ENCODE measurements at places on chromosomes 4 and X.

DNA sequence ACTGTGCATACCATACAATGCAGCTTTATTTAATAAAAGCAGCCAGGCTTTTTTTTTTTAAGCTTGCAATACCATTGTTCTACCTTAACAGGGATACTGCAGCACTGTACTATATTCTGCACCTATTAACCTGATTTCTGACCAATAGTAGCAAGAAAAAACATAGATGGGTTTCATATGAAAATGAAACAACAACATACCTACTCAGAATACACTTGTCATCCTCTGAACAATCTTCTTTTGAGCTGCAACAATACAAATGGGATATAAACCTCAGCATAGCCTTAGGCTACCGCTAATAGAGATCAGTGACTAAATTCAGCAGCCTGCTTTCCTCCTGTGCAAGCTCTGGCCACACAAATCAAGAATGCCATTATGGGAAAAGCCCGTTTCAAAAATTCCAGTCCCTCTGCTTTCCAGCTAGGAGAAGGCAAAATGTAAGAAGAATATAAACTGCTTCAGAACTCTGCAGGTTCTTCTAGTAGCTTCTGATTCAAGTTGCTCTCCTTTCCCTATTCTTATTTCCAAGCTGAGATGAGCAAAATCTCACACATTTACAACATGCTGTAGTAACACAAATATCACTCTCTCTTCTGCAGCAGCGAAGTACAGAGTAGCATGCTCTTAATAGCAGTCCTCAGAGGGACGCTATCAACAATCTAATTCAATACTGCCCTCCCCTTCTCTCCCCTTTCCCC lies 143.4 kb downstream of the KLHL13 start:
- ATAC-seq, result no peak

DNA sequence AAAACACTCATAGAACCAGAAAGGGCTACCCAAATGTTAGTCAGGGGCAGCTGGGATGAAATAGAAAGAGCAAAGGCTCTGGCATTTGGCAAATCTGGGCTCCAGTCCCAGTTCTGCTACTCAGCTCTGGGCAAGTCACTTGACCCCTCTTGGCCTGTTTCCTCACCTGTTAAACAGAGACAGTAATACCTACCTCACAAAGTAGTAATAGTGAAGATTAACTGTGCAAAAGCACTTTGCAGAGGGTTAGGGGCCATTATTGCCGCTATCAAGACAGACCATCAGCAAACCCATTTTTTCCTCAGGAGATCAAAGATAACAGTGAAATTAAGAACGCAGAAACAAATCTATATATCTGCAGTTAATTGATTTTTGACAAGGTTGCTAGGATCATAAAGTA lies 20.6 kb downstream of the ZBTB33 start:
- ATAC-seq, result no peak

DNA sequence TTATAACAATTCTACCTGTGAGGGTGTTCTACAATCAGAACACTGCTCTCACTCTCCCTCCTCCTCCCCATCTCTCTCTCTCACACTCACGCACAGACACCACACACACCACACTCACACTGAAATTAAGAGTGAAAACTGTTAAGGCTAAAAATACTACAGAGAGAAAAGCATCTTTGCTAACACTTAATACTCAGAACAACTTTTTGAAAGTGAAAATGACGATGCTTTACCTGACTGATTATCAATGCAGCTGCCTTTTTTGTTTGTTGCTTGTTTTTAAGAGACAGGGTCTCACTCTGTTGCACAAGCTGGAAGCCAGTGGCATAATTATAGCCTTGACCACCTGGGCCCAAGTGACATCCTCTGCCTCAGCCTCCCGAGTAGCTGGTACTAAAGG lies 222.4 kb downstream of the APBB2 start:
- ATAC-seq, result no peak

DNA sequence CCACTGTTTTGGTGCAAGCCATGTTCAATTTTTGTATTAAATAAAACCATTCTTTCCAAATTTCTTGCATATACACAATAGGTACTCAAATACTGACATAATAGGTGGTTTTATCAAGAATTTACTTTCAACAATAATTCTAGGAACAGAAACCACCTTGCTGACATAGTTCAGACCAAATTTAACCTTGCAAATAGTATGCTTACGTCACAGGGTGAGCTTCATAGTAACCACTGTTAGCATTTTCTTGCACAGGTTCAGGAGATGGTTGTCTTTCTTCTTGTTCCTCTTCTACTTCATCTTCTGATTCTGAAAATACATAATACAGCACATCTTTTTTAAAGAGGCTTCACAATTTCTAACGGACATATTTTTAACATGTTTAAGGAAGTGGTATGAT lies 17.6 kb downstream of the G3BP2 start:
- peak; percentile 91 for ATAC-seq

- ATAC-seq, result no peak
Observed at GRCh38 chr4:133467290-133467947, 318.3 kb downstream of the PCDH10 start.

DNA sequence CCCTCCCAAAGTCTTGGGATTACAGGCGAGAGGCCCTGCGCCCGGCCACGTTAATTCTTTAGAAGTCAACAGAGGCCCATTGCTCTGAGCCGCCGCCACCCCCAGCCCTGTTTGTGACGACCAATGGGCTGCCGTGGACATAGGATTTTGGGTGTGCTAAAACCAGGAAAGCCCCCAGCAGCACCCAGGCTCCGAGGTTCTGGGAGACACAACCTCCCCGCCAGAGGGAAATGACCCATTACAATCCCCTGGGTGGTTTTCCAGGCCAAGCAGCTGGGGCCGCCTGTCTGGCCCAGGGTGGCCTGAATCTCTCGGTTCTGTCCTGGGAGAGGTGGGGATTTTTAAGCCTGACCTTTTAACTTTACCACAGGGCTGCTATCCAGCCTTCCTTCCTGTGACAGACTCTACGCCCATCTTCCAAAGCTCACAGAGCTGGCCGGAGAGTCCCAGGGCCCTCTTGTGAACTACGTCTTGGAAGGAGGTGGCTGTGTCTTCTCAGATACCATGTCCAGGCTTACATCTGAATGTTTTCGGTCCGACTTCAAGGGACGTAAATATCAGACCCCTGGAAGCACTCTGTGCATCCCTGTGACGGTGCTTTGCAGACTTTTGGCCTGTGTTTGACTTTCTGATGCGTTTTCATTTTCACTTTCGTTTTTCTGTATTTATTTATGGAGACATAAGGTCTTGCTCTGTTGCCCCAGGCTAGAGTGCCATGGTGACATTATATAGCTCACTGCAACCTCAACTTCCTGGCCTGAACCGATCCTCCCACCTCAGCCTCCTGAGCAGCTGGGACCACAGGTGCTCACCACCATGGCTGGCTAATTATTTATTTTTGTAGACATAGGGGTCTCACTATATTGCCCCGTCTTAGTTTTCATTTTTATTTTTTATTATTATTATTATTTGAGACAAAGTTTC lies 36.0 kb downstream of the P2RY8 start:
- peak; percentile 81 for ATAC-seq

DNA sequence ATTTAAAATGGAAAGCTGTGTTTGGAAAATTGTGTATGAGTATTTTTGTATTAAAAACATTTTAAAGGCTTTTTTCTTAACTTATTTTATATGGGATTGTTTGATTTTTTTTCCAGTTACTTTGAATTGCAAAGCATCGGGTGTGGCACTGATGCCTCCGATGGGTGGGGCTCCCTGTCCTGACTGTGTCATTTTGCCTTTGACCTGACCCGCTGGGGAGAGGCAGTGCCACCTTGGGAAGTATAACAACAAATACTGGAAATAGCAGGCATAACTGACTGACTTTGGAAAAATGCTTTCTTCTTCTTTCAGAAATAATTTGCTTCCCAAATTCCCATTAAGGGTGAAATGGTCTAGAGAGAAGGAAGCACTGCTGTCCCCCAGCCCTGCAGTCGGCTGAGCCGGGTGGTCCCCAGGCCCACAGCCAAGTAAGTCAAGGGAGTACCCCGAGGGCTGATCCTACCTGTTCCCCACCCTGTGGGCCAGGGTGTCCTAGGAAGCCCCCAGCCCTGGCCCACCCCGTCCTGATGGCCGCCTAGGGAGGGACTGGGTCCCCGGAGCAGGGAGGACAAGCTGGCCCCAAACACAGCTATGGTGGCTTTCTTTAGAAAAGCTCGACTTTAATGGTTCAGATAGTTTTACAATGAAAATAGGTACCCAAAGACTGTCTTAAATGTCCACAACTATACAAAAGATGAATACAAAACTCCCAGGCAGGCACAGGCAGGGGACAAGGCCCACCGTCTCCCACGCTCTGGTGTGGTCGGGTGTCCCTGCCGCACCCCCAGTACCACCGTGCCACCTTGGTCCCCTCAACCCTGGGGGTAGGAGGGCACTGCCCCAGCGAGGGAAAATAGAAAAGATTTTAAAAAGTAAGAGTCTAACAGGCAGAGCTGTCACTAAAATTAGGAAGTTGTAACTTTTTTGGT lies 26.4 kb downstream of the NELFA start:
- no peak for ATAC-seq

DNA sequence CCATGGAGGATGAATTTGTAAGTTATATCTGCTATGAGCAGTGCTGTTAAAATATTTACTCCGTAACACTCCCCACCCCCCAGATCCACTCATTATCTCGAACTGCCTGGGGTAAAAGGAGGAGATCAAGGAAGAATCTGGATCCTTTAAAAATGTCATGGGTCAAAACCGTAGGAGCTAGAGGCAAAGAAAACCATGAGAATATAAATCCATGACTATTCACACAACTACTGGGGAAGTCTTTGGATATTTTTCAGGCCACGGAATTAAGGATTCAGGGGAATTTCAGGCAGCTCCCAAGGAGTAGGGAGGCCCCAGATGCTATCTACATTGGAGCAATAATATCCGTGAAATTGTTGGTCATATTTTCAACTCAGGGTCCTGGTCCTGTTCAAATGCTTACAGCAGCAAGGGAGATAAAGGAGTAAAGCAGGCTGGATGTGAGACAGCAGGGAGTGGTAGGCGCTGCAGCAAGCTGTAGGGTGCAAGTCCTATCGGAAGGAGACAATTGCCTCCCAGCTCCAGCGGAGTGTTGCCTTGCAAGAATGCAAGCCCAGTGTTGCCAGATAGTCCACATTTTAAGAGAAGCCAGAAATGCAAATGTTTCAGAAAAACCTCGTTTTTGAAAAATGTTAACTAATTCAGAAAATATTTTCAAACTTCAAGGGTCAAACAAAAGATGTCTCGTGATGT lies 116.2 kb upstream of the KIT start:
- no peak for ATAC-seq

- no peak for ATAC-seq
Observed at GRCh38 chr4:108473163-108473720, 147.1 kb upstream of the RPL34 start.

DNA sequence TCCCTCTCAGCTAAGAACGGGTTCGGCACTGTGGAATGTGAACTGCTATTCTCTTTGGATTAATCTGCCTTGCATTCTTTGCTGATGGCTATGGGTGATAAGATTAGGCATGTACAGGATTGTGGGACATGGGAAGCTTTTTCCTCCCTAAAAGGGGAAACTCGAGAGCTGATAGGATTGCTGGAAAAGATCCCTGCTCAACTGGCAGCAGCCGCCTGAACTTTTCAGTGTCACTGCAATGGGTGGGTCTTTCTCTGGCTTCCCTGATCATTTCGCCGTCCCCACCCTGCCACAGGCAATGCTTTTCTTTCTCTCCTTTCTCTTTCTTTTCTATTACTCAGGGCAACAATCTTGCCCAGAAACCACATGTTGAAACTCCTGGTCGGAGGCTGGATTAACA lies 20.5 kb downstream of the PAGE2 start:
- no peak for ATAC-seq

- no peak for ATAC-seq
Observed at GRCh38 chr4:108213723-108214122, 45.0 kb upstream of the LEF1 start.

DNA sequence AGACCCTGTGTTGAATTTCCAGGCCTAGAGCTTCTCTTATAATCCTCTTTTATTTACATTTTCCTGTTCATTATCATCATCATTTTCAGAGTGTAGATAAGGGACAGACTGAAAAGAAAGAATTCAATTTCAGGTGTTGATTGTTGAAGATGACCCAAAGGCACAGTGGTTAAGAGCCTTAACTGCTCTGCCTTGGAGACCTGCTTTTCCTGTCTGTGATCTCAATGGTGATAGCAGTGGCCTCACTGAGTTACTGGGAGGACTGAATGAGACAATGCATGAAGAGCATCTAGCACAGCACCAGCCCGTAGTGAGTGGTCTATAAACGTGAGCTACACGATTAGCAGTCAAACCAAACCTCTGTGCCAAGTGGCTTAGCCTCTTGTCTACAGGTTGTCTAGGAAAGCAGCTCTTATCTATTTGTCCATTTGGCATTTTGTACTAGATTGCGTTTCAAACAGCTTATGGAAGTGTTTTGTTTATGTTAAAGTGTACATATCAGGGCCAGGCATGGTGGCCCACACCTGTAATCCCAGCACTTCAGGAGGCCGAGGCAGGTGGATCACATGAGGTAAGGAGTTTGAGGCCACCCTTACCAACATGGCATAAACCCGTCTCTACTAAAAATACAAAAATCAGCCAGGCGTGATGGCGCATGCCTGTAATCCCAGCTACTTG lies 41.5 kb downstream of the SETD7 start:
- no peak for ATAC-seq

DNA sequence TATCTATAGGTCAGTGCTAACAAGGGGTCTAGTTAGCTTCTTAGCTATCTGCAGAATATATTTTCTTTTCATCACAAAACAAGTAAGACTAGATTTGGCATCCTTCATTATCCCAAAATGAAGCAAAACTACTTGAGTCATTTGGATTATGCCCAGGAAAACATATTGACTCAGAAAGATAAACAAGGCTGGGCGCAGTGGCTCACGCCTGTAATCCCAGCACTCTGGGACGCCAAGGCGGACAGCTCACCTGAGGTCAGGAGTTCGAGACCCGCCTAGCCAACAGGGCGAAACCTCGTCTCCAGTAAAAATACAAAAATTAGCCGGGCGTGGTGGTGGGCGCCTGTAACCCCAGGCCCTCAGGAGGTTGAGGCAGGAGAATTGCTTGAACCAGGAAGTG lies 18.0 kb upstream of the MND1 start:
- ATAC-seq, result no peak

DNA sequence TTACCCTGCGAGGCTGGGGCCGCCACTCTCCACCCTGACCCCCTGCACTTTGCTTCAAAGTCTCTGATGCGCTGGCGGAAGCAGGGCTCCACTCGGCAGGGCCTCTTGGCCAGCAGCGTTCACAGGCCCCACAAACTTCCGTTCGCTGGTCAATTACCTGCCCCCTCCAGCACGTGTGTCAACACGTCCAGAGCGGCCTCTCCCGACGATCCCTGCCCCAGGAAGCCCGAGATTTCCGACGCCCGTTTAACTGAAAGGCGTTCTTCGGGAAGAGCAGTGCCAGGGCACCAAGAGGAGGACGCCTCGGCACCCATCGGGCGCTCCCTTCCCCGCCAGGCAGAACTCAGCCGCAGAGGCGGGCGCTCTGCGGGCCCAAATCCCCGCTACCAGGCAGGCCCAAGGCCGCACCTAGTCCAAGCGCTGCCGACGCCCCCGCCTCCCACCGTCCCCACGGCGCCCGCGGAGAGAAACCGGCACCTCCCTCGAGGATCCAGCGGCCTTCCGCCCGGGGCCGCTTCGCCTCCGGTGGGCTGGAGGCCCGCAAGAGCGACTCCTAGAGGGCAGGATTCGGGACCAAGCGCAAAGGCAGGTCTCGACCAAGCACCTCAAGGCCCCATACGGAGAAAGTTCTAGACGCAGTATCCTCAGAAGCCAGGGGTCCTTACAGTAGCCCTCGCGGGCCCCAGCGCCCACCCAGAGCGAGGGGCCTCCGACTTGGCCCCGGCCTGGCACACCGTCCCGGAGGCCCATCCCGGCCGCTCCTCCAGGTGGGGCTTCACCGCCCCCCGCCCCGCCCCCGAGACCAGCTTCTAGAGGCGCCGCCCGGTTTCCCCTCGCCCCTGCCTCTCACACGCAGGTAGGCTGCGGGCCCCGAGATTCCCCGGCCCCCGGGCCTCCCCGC lies 586 bp downstream of the BCAP31 start:
- peak; percentile 34 for ATAC-seq

All from activated CD4-positive, CD25-positive, alpha-beta regulatory T cell treated with anti-CD3 and anti-CD28 coated beads, Interleukin-2, amount 50 U/mL, for 24 hours (primary cell).